ENCODE measurements at places on chromosomes 11 and 22. TPM values are rescaled to one million over a fixed set of nuclear protein-coding genes. Genes with fewer than 3 reads are reported as not detected.

GRCh38 chr22:38135133-38135706 is 24.7 kb upstream of the BAIAP2L2 start:
- peaks cover 9% of the 10 kb centered on the region for H3K36me3 ChIP-seq
- H3K4me3 ChIP-seq: no peak overlapping the region
- DNase-seq: no peak

DNA sequence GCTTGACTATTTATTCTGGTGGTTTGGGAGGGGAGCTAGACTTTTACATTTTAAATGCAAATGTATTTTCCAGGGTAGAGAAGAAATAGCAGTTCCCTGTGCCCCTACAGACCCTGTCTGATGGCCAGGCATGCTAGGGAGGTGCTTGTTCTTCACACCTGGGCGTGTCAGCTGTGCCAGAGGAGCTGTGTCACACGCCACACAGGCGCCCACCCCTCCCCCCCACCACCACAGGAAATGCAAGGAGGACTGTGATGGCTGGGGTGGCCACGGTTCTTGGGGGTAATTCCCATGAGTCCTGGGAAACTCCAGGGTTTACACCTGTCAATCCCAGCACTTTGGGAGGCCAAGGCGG is 82.2 kb downstream of the FLI1 start:
- peak overlapping the region; percentile 45 for H3K27ac ChIP-seq
- peak; percentile 59 for DNase-seq
- H3K36me3 ChIP-seq: peaks cover 86% of the 10 kb centered on the region
- no peaks in the 10 kb centered on the region for H3K27me3 ChIP-seq

The RIBC2 gene
- total RNA-seq: 13.4 TPM

The SLC22A8 gene
- total RNA-seq: not detected

The DYNC2H1 gene
- total RNA-seq: 1.7 TPM

The PRG2 gene
- not detected for total RNA-seq

Data from activated CD8-positive, alpha-beta T cell treated with anti-CD3 and anti-CD28 coated beads, Interleukin-2, amount 10 ng/mL, durations not matched to agents 7 days and 5 days (primary cell).